ACHN (cell line): ENCODE measurements at places on chromosomes 16 and 17.
A peak's percentile ranks its signal among the peaks of the same experiment; 100 is the strongest.

DNA sequence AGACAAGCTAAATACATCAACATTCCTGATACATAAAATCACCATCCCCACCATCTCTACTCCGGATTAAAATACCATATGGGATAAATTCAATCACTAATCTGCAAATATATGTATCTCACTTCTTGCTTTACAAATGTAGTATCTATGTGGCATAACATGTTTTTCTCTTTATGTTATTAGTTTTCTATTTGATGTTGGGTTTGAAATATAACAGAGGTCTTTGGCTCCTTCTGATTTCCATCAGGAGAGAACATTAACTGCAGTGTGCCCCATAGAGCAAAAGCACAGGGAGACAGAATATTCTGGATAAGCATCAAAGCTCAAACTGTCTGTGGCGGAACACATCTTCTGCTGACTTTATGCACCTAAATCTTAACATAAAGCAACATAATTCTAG, 547.2 kb upstream of the CDH8 start:
- DNase-seq = no peak

DNA sequence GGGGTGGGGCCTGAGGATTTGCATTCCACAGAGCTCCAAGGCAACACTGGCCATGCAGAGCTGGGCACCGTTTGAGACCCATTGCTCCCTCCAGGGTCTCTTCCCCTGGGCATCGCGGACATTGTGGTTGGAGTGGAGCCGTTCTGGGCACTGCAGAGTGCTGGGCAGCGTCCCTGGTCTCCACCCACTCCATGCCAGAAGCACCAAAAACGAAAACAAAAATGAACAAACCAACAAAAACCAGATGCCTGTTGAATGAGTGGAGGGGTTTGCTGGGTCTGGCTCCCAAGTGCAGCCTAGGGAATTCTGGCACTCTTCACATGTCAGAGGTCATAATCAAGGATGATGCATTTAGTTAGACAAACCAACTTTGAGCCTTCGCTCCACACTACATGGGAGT, 17.9 kb downstream of the WNT9B start:
- DNase-seq = no peak

- peak; percentile 32 for DNase-seq
Observed at GRCh38 chr16:25823891-25824290, 132.1 kb downstream of the HS3ST4 start.

DNA sequence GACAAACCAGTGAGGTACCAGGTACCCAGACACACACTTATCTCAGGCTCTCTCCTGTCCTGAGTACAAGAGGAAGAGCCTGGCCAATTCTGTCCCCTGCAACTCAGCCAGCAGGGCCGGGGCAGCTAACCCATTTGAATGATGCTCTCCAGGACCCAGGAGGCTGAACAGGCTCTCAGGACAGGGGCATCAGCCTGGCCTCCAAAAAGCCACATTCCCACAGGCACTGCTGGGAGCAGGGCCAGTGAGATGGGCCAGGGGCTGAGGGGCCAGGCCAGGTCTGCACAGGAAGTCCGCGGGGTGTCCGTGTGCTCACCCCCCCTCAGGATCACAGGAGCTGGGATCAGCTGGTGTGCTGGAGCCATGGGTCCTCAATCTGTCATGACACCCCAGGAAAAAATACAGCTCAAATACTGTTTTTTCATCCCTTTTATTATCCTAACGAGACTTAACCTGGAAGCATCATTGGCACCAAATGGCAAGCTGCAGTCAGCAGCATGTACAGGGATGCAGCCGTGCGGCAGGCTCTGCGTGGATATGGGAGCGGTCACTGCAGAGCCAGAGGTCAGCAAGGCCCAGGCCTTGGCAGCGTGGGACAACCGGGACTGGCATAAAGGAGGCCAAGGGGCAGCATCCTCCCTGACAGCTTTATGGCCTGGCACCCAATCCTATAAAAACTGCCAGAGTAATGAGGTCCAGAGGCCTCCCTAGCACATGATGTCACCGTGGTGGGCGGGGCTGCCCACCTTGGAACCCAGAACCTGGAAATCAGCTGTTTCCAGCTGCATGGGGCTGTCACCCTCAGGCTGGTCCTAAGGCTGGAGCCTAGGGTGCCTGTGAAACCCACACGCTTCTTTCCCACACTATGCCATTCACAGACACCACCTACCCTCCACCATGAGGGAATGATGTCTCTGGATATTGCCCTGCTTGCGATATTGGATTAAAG, 276.7 kb downstream of the C16orf95 start:
- no peak for DNase-seq

GRCh38 chr16:74667255-74667700, 601 bp upstream of the RFWD3 start:
- peak; percentile 39 for DNase-seq

DNA sequence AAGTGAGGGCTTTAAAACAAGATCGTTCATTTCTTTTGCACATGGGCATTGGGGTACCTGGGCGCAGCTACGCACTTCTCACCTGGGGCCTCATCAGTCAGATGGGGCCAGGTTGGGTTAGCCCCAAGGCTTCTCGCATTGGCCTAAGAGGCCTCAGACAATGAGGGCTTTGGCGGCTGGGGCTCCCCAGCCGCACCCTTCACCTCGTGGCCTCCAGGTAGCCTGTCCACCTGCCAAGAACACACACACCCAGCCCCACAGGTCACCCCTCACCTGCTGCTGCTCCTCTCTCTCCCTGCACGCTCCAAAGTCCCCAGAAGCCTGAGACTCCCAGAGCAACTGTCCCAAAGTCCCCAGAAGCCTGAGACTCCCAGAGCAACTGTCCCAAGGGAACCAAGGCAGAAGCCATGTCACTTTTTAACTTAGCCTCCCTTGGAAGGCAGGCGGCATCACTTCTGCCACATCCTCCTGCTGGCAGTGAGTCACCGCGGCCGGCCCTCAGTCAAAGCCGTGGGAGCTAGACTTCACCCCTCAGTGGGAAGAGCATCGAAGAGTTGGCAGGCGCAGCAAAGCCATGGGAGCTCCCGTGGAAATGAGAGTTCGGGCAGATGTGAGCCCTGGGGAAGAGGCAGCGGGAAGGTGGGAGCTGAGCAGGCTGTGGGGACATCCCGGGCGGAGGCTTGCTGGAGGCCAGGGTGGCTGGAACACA, 78.9 kb upstream of the PLCG2 start:
- peak; percentile 54 for DNase-seq

DNA sequence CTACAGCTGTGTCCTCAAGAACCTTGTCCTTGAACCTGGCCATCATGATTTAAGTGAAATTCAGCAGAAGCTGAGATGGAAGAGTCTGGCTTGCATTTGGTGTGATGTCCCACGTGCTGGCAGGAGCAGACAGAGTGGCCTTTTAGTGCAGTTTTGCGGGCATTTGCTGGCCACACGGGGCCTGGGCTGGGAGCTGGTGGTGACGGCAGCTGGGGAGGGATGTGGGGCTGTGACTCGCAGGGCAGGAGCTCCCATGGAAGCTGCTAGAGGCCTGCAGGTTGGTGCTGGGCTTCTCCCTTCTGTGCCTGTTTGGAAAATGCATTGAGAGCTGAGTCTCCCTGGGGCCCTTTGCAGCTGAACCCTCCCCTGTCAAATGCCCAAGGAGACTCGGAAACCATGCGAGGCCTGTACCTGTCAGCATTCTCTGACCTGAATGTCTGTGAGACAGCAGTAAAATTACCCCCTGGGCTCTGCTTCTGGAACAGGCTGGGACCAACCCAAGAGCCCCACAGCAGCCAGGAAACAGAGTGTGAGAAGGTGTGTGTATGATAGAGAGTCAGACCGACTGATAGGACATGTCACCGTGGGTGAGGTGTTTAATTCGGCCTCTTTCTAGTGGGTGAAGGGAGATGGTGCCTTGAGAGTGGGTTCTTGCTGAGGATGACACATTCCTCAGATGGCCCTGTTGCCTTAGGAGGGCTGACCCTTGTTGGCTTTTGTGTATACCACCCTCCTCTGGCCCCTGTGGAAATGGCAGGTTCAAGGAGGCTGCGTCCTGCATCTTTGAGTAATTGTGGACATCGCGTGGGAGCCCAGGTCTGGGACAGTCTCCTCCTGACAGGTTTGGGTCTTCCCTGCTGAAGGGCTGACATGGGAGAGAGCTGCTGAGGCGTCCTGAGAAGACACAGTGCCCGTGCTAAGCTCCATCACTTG, 145.5 kb downstream of the MSI2 start:
- DNase-seq = peak; percentile 33

DNA sequence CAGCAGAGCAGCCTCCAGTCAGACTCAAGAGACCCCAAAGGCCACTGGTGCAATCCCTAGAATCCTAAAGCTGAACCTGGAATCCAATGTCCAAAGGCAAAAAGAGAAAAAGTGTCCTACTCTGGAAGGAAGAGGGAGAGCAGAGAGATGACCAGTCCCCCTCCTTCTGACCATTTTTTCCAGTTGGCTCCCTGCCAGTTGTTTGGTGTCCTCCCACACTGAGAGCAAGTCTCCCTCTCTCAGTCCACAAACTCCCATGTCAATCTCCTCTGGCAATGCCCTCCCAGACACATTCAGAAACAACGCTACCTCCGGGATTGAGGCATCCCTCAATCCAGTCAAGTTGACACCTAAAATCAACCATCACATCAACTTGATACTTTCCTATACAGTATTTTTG, 4.3 kb upstream of the CLEC19A start:
- no peak for DNase-seq

DNA sequence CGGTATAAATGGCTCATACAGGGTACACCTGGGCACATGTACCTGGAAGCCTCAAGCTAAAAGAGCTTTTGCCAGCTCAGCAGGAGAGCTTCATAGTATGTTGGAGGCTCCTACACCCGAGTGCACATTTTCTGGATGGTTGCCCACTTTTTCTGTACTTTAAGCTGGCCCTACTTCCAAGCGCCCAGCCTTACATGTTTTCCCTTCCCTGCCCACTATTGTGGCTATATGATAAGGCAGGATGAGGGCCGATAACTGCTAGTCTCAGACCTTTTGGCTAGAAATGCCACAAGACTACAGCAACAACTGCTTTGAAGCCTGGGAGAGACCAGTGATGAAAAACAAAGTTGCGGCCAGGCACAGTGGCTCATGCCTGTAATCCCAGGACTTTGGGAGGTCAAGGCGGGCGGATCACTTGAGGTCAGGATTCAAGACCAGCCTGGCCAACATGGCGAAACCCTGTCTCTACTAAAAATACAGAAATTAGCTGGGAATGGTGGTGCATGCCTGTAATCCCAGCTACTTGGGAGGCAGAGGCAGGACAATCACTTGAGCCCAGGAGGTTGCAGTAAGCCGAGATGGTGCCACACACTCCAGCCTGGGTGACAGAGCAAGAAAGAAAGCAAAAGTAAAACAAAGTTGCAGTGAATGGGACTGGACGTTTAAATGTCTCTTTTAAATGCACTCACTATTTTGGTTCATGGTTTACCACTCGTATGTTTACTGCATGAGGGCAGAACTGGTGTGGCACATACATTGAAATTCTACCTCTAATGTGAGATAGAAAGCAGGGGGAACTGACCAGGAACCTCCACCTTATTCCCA, 14.2 kb upstream of the MARCHF10 start:
- no peak for DNase-seq

GRCh38 chr16:17526956-17527937, 56.5 kb upstream of the XYLT1 start:
- no peak for DNase-seq

GRCh38 chr16:89581045-89581695, 5.6 kb downstream of the CPNE7 start:
- peak; percentile 100 for DNase-seq

- no peak for DNase-seq
Observed at GRCh38 chr16:6600167-6600566, 732.5 kb upstream of the RBFOX1 start.

- DNase-seq = no peak
Observed at GRCh38 chr16:46903255-46903905, 19.2 kb downstream of the GPT2 start.

GRCh38 chr16:86610779-86611524, 32.6 kb downstream of the FOXL1 start:
- DNase-seq = no peak

DNA sequence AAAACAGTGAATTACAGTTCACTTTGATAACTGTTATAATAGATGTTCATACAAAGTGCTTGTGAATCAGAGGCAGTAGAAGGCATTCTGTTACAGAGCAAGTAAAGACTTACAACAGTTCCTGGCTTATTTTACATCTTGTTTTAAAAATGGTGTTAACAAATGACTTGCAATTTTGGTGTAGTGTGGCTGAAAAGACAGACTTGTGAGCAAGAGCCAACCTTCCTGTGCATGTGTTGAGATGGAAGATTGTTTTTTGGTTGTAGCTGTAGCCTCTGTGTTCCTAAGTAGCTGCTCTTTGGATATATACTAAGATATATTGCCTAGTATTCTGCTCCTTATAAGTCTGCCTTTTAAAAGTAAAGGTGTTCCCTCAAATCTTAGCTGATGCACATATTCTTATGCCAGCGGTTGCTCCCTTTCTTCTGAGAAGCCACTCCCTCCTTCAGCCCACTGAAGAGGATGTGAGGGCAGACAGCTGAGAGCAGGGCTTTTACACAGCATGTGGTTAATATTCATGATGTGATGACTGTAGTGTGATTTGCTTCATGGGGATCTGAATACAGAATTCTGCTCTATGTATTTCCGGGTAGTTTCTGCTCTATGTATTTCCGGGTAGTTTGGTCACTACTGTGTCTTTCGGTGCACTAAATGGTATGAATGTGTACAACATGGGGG, 182.3 kb downstream of the PHKB start:
- DNase-seq = no peak

DNA sequence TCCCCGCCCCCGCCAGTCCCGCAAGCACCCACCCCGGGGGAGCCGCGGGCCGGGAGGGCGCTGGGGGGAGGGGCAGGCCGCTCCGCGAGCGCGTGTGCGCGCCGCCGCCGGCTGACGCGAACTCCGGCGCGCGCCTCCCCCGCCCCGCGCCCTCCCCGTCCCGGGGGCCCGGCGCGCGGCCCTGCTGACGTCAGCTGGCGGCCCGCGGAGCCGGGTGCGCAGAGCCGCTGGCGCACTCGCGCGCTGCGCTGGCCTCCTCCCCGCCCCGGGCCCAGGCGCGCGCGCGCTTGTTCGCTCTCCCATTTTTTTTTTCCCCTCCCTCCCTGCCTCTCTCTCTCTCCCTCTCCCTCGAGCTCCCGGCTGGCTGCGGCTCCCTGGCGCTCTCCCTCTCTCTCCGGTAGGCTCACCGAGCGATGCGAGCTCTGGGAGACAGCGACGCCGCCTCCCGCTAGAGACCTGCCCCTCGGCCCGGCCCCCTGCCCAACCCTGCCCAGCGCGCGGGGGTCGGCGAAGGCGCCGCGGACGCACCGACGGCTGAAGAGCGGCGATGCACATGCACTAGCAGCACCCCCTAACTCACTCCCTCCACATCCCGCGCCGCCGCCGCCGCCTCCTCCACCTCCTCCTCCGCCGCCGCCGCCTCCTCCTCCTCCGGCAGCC, at the start of gene GNAO1:
Gene GNAO1, plus strand, starts transcription at position 334 of the 660 bp plus-strand sequence. CDS start 747 bp downstream, outside the sequence.
- peak; percentile 65 for DNase-seq
